ENCODE measurements at places on chromosomes 13 and 19. TPM values are rescaled to one million over a fixed set of nuclear protein-coding genes. Genes with fewer than 3 reads are reported as not detected.

- no peak for DNase-seq
Measured at GRCh38 chr13:66895780-66896179, 334.4 kb downstream of the PCDH9 start.

Gene POU4F1
- total RNA-seq: 0.26 TPM

GRCh38 chr19:1911995-1912394 lies 6.8 kb downstream of the ADAT3 start:
- no peak for DNase-seq

GRCh38 chr19:6800991-6801484 lies 28.5 kb downstream of the VAV1 start:
- DNase-seq: peak; percentile 30

Gene C1QTNF9
- total RNA-seq: not detected

All from H9 (cell line).